Spinal cord (tissue), 10 donors: ENCODE measurements at places on chromosomes 5 and 9.

GRCh38 chr9:87950765-87951488 lies 23.4 kb downstream of the CDK20 start:
- DNase-seq: no peak

- DNase-seq: no peak
Observed at GRCh38 chr5:65133477-65134110, 348.1 kb downstream of the ADAMTS6 start.

GRCh38 chr5:111472579-111472978 lies 39.8 kb downstream of the STARD4 start:
- DNase-seq: no peak

- no peak for DNase-seq
Observed at GRCh38 chr5:34748431-34748830, 90.5 kb upstream of the TTC23L start.

- no peak for DNase-seq
Observed at GRCh38 chr5:143569722-143570567, 166.5 kb upstream of the NR3C1 start.

GRCh38 chr5:50684721-50685120 lies 18.3 kb downstream of the PARP8 start:
- no peak for DNase-seq

DNA sequence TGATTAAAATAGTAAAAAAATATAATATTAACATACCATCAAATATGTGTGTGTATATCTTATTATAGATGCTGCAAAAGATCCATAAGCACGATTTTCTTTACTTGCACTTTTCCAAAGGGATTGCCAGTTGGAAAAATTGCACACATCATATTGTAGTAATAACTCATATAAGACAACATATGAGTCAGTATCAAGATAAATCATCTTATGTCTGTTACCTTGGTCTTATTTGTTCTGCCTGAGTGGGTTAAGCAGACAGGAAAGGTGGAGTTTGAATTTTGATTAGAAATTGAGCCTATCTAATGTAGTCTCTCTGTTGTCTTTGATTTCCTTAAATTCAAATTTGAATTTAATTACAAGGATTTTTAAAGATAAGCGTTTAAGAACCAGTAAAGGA lies 24.6 kb downstream of the LYSMD3 start:
- DNase-seq: no peak

DNA sequence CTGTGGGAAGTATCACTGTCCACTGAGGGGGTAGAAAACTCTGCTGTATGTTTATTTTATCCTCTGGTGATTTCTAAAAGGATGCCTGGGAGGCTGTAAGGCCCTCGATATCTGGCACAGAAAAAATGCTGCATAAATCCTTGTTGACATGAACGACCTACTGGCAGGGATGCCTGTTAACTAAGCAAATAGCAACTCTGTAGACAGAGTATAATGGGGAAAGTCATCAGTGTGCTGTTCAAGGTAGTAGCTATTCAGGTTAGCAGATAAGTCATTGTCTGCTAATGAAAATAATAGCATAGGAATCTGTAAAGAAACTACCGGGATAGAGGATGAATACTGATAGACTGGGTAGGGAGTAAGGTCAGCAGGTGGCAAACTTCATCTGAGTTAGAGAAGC lies 194.8 kb downstream of the TARS1 start:
- DNase-seq: no peak

- peak; percentile 31 for DNase-seq
Observed at GRCh38 chr5:127957183-127957582, 126.4 kb upstream of the SLC12A2 start.

GRCh38 chr5:158304607-158305006 lies 445.7 kb upstream of the CLINT1 start:
- no peak for DNase-seq

DNA sequence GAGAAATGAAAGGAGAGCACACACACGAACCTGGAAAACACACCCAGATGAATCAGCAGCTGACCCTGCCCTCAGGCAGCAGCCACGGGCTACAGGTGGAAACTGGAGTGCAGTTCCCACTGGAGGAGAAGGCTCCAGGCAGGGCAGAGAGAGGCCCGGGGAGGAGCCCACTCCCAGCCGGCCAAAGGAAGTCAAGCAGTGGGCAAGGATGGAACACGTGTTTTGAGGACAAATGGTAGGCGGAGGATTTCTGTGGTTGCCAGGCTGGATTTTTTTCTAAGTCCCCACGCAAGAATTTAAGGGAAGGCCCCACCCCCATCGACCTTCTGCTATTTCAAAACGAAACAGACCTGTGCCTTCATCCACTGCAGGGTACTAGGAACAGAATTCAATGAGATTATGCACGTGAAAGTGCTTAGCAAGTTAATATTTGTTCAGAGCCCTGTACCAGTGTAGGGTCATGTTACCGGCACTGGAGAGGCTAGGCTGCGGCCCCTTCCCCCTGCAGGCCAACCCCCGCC lies 6.8 kb downstream of the EPB41L4B start:
- no peak for DNase-seq

DNA sequence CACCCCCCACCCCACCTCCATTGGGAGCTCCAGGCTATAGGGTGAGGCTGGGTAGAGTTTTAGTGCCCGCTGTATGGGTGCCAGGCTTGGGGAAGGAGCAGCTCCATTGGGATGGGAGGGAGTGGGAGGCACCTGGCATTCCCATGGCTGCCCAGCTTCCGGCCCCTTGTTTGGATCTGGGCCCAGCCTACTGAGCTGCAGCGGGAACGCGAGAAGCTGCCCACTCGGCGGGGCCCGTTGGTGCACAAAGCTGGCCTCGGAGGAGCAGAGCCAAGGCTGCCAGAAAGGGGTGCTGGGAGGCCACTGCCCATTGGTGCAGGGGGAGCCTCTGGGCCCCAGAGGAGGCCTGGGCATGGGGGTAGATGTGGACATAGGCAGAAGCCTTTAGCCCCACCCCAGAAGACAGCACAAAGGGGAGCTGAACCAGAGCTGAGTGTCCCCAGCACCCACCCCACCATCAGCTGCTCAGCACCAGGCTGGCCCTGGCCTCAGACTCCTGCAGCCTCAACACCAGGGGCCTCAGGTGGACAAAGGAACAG lies 4.4 kb downstream of the LCN9 start:
- no peak for DNase-seq

GRCh38 chr5:175718401-175719108 lies 60.7 kb downstream of the HRH2 start:
- no peak for DNase-seq

DNA sequence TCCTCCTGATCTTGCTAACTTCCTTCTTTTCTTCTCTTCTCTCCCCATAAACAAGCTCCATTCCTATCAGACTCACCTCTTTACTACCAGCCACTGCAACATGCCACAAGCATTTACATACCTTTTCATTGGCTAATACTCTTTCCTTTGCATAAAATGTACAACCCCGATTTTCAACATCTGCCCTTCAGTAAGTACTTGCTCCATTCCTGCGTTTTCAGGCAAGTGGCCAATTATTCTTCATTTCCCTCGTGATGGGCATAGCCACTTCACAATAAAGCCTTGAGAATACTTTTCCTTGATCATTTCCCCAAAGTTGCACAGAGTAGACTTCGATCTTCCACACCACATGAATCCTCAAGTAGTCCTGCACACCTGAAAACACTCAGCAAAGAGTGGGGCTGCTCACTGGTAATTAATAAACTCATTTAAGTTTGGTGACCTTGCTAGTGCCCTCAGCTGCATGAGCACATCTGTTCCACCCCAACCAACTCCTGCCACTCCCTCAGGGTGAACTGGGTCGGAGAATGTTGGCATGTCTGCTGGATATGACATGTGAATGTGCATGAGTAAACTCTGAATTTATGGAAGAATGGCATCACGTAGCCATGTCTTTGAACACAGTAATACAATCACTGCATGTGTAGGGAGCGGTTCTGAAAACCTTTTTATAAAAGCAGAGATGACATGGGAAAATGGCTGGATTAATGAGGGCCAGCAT lies 535.8 kb downstream of the SEMA5A start:
- no peak for DNase-seq

DNA sequence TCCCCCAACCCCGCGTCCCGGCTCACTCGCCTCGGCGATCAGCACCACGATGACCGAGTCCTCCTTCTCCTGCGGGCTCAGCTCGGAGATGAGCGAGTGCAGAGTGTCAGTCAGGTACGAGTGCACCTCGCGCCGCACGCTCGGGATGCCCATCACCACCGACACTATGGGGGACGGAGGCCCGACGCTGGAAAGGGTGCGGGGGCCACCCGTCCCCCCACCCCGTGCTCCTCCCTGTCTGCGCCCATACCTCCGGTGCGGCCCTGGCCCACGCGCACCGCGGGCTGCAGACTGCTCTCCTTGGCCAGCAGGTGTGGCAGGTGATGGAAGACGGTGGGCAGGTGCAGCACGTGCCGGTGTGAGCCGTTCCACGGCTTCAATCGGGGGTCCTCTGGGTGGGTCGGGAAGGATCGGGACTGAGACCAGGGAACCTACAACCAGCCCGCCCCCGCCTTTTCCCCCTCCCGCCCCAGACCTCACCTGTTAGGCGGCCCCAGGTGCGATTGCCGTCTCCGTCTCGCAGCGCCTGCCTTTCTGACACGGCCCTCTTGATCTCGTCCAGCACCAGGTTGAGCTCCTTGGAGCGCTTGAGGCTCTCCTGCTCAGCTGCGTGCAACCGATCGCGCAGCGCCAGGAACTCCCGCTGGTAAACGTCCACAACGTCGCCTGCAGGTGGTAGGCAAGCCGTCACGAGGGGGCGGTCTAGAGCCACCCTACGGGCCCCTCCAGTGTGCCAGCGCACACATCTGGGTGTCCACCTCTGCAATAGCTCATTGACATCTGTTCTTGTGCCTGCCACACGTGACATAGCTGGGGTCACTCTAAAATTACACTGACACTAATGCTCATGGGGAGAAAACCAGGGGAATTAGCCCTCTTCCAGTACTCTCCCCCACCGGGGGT lies 5.1 kb downstream of the MGAT4B start:
- no peak for DNase-seq

DNA sequence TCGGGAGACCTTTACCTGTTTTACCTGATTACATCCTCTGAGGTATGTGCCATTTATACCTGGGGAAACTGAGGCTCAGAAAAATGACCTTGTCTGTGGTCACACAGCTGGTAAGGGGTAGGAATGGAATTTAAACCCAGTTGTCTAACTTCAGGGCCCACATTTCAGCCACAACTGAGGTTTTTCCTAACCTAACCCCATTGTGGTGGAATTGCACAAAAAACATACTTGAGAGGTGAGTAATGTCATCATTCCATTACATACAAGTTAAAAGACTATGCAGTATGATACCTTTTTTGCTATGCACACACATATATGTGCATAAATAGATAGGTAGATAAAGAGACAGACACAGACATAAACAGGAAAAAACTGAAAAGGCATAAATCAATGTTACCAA lies 14.1 kb downstream of the FGF1 start:
- DNase-seq: no peak
